ENCODE measurements at places on chromosomes 7 and 10. TPM values are rescaled to one million over a fixed set of nuclear protein-coding genes. Genes with fewer than 3 reads are reported as not detected.

Gene MYH16
- total RNA-seq = not detected

- peak; percentile 73 for DNase-seq
Measured at GRCh38 chr7:99459087-99459486, 6.9 kb downstream of the ATP5MF start.

- DNase-seq = peak; percentile 16
Measured at GRCh38 chr7:115226410-115226809, 304.5 kb downstream of the MDFIC start.

GRCh38 chr7:30312178-30312577 lies 27.8 kb downstream of the ZNRF2 start:
- no peak for DNase-seq

DNA sequence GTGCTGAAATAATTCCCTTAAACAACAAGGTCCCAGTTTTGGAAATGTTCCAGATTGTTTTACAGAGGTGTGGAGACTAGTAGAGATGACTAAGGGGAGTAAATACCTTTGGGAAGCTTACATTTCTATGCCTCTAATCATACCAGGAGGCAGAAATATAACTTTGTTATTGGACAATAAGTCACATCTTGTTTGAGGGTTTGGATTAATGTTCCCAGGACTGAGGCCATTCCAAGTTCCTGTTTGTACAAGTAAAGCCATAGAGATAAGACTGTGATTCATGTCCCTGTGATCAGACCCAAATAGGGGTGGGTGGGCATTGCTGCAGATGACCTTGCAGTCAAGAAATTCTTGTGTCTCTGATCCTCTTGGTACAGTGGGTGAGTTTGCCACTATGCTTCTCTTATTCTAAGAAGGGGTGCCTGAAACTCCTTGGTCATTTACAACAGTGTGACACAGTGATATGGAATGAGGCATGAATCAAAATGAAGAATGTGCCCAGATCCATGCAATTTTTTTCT lies 508.3 kb downstream of the SORCS3 start:
- no peak for DNase-seq

GRCh38 chr10:52483587-52483986 lies 169.5 kb downstream of the DKK1 start:
- DNase-seq = no peak

- DNase-seq = no peak
Measured at GRCh38 chr10:82091413-82091812, 216.4 kb downstream of the NRG3 start.

Gene POLR2J2
- total RNA-seq = 0.83 TPM

GRCh38 chr7:156732091-156732625 lies 91.6 kb downstream of the RNF32 start:
- no peak for DNase-seq

- no peak for DNase-seq
Measured at GRCh38 chr7:80095545-80095944, 39.1 kb upstream of the GNAI1 start.

DNA sequence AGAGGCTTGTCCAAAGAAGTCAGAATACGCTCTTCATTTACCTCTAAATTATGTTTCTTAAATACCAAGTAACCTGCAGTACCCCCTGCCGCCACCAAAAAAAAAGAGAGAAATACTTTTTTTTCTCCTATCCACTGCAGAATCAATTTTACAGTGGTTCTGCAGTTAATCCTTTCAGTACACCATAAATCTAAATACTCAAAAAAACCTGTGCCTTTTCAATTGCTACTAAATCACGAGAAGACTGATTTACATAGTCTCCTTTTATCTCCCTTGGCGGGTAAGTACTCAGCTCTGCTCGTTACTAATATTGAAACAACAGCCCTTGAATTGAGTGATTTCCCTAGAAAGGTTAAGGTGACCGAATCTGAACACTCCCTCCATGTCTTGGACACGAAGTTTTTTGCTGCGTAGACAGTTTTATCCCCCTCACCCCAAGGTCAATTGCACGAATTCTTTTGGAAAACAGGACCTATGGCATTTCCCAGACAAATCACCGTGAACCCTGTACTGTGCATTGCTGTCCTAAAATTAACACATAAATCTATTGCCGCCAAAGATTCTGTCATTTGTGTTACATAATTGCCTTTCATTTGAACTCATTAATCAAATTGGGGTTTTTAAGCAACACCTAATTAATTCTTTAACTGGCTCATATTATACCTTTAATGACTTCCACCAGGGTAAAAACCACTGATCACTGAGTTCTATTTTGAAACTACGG lies 512 bp upstream of the VIM start:
- no peak for DNase-seq

- DNase-seq = no peak
Measured at GRCh38 chr10:127996586-127996985, 89.7 kb downstream of the PTPRE start.

Gene RPEL1
- total RNA-seq = not detected

DNA sequence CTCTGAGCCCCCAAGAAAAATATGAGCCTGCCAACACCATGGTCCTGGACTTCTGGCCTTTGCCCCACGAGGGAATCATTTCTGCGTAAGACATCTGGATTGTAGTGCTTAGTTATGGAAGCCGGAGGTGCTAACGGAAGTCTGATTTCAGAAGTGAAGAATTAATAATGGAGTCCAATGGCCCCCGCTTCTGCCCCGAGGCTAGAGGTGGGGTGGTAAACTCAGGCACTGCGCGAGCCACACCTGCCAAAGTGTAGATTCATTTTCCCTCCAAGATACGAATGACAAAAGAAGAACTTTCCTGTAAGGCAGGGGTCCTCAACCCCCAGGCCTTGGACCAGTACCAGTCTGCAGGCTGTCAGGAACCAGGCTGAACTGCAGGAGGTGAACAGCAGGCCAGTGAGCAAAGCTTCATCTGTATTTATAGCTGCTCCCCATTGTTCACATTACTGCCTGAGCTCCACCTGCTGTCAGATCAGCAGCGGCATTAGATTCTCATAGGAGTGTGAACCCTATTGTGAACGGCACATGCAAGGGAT lies 22.3 kb downstream of the CNPY1 start:
- no peak for DNase-seq

Gene SPDYE16
- total RNA-seq = not detected
